AG09309 (cell line): ENCODE measurements at places on chromosomes 16 and 17.

DNA sequence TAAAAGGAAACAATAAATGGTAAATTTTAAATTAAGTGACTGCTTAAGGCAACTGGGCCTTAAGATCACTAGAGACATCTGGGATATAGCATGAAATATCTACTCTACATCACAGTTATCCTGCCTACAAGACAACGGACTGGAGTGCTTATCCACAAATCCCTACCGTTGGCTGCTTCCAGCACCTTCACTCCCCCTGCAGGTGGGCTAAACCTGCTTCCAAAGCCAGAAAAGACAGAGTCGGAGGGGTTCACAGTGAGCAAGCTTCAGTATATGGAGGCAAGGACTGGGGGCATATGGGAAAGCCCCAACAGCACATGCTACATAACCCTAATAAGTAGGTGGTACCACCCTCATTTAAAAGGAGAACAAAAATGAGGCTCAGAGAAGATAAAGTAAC, 45.3 kb downstream of the GRIN2A start:
- DNase-seq, result no peak

- DNase-seq, result no peak
These were observed 501.6 kb upstream of the PSMD7 start for GRCh38 chr16:73794994-73795393.

- DNase-seq, result no peak
These were observed 108.8 kb upstream of the HLF start for GRCh38 chr17:55155856-55156560.

DNA sequence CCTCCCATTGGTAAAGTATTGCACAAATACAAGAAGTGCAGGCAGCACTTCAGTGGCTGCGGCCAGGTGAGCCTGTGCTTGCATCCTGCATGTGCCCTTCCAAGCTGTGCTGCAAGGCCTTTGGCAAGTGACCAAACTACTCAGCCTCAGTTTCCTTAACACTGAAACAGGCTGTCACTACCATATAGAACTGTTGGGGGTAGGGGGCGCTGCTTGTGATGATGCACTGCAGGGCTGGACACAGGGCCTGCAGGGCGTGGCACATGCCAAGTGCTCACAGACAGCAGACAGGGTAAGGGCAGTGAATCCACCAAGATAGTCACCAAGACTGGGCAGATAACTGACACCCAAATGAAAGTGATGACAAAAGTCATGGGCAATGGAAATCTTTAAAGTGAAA, 65.6 kb upstream of the SREBF1 start:
- DNase-seq, result no peak

DNA sequence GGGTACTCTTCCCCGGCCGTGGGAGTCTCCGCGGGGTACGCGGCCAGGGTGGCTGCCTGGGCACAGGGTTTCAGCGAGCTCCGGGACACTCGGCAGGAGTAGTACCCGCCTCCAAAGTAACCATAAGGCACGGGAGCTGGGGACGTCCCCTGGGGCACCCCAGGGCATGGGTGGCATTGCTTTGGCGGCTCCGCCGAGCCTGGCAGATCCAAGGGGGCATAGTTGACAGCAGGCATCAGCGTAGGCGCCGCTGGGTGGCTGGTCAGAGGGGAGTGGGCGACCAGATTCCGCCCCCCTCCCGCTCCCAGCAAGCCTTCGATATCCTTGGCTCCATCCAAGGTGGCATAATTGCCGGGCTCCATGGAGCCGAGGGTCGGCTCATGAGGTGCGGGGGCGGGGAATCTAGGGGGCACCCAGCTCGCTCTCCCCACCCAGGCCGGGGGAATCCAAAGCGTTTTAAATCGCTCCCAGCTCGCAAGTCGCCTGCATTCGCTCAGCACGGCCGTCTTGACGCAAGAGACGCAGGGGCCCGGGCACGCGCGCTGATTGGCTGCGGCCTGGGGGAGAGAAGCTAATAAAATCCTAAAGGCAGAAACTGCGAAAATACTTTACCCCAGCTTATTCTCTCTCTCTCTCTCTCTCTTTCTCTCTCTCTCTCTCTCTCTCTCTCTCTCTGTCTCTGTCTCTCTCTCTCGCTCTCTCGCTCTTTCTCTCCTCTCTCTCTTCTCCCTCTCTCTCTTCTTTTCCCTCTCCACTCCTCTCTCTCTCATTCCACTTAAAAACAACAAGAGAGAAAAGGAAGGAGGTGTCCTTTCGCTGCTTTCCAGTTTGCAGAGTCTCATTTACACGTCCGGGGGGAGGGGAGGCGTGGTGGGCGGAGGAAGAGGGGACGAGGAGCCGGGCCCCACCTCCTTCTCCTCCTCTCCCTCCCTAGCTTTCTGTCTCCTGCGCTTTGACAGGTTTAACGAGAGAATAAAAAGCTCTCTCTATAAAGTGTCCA, at the start of gene HOXB13:
Gene HOXB13, minus strand, starts transcription at position 519 of the 1,000 bp plus-strand sequence. Its CDS starts 157 bp downstream, at position 362.
- peak; percentile 38 for DNase-seq

DNA sequence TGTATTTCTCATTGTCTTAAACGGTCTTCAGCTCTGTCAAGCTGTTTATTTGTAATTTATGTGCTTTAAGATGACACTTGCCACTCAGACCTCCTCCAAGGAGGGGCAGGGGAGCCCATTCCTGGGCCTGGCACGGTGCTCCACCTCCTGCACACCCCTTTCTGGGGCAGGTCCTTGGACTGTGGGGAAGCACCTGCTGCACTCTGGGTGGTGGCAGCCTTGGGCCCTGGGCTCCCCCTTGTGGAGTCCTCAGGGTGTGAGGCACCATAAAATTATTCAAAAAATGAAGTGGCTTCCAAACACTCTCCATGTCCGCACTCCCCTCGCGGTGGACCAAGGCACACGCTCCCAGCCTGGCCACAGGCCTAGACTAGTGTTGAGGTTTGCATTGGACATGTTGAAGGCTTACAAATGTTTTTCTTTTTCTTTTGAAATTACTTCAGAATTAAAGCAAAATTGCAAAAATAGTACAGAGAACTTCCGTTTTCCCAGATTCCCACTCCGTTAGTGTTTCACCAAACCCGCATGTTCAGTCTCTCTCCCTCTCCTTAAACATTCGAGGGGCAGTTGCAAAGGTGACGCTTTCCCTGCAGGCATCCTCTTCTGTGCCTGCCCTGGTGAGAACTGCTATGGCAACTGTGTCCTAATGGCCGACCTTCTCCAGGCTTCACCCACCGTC, 32.4 kb downstream of the FOXK2 start:
- no peak for DNase-seq

- no peak for DNase-seq
These were observed 44.2 kb upstream of the NDRG4 start for GRCh38 chr16:58455750-58456149.

- no peak for DNase-seq
These were observed 235.3 kb downstream of the ZFHX3 start for GRCh38 chr16:72812672-72813071.

- DNase-seq, result no peak
These were observed 45.2 kb upstream of the DHX40 start for GRCh38 chr17:59520251-59520650.

GRCh38 chr17:34892461-34893249, 68.6 kb downstream of the CCT6B start:
- no peak for DNase-seq

DNA sequence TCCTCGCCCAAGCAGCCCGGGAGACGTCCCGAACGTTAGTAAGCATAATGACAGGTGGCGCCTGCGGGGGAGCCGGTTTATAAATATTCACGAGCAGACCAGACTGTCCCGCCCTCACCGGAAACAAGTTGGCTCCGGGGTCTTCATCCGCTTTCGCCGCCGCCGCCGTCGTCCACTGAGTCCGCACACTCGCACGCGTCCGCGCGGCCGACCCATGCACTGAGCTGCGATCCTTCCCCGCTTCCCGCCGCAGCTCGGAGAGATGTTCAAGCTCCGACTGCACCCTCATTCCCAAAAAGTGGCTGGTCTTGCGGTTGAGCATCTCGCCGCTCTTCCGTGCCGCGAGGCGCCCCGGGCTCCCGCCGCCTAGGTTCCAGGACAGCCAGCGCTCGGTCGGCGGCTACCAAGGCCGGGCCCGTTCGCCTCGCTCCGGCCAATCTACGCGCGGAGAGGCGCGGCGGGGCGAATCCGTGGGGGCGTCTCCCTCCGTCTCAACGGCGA, 385 bp downstream of the CFAP119 start:
- no peak for DNase-seq

DNA sequence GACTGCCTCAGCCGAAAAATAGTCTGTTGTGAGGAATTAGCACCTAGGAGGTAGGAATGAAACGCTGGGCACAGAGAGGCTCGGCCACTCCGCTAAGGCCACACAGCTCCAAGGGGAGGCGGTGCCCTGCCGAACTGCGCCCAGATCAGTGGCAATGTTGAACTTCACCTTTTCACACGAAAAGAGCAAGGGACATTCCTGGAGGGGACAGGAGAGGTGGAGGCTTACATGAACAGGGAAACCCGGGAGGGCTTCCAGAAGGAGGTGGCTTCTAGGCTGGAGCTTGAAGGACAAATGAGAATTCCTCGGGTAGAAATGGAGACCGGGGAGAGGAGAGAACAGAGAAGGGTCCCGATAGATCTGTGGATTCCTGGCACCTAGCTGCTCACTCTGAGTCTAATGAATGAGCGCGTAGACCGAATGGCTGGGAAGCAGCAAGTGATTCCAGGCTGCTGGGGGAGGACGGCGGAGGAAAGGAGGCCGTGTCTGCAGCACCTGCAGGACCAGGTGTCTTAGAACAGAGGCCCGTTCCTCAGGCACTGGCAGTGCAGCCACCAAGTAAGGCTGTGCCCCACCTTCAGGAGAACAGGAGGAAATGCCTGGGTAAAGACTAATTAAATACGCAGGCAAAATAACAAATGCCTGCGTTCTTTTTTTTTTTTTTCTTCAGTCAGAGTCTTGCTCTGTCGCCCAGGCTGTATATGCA, 722 bp upstream of the SLC38A10 start:
- DNase-seq, result no peak

DNA sequence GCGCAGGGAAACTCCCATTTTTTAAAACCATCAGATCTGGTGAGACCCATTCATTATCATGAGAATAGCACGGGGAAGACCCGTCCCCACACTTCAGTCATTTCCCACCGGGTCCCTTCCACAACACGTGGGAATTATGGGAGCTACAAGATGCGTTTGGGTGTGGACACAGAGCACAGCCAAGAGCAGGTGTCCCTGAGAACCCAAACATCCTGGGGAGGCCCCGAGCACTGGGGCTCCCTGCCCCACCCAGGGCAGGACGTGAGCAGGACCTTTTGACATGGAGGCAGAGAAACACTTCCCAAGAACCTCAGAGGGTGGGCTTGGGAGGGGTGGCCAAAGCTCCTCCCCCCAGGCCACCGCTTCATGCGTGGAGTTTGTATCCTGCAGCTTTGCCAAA, 89.9 kb upstream of the DNAH17 start:
- DNase-seq, result no peak

- no peak for DNase-seq
These were observed 5.2 kb downstream of the FLCN start for GRCh38 chr17:17231621-17232302.

DNA sequence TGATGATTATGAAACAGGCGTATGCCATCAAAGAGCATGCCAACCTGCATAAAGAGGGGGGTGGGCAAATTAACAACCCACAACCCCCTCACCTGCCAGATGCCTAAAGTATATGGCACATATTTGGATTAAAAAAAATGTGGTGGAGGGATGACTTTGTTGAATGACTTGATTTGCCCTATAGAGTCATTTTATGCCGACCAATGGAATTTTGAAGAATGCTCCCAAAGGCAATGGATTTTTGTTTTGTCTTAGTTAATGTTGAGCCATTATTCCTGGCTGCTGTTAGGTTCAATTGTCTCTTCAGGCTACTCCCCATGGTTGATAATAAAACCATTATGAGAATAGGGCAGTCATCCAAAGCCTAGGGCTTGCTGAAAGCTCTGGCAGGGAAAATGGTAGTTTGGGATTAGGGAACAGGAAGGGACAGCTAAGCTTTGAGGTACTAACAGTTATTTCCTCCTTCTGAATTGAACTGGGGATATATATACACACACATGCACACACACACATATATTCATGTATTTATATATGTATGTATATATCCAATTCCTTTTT, 5.8 kb upstream of the CHCT1 start:
- no peak for DNase-seq

DNA sequence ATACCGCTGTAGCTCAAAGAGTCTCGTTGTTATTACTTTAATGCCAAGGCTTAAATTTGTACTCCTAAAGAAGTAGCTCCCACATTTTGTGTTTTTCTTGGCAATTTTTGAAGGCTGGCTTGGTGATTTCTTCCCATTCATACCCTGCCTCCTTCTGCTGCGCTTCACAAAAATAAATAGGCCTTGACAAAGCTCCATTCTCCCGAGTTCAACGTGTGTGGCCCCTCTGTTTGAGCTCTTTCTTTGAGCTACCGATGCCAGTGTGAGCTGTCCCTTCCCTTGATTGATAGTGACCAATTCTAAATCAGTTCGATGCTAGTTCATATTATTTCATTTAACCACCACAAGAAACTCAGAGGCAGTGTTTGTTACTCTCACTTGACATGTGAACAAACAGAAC, 96.8 kb downstream of the MAP2K6 start:
- no peak for DNase-seq

GRCh38 chr16:13733561-13733960, 186.4 kb upstream of the ERCC4 start:
- no peak for DNase-seq

GRCh38 chr16:1870365-1871082, 1.4 kb downstream of the MEIOB start:
- DNase-seq, result peak; percentile 2

DNA sequence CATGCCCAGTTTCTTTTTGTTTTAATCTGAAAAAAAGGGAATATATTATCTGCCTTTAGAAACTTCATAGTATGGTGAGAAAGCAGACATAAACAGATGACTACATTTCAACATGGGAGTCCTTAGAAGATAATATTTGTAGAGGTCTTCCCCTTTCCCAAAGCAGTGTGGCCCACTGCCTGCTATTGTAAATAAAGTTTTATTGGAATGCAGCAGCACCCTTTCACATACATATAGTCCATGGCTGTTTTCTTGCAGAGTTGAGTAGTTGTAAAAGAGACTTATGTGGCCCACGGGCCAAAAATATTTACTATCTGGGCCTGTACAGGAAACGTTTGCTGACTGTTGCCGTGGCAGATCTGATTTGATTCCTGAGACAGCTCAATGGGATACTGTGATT, 8.5 kb downstream of the KATNIP start:
- DNase-seq, result no peak

GRCh38 chr16:50572700-50573099, 24.5 kb downstream of the NKD1 start:
- DNase-seq, result no peak

DNA sequence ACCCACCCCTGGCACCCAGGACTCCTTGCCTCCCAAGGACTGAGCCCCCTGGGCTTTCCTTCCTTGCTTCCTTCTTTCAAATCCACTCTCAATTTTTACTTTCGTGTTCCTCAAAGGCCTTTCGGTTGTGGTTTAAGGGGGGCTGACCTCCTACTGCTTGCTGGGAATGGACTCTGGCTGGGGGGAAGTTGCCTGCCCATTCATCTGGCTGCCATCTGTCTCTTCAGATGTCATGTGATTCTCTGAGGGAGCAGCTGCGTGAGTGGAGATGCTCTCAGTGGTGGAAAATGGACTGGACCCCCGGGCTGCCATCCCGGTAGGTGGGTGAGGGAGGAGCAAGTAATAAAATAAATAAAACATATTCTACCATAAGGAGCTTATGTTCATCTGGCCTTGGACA, 93.8 kb upstream of the RPRML start:
- DNase-seq, result no peak
